ENCODE measurements at places on chromosomes 5 and 9. TPM values are rescaled to one million over a fixed set of nuclear protein-coding genes. Genes with fewer than 3 reads are reported as not detected.

TRIO gene
- 35.1 TPM for polyA plus RNA-seq

CD14 gene
- polyA plus RNA-seq, result 0.15 TPM

LIFR gene
- polyA plus RNA-seq, result 2.0 TPM

PDE6A gene
- polyA plus RNA-seq, result not detected

MAMDC2 gene
- polyA plus RNA-seq, result 6.4 TPM

LRRTM2 gene
- not detected for polyA plus RNA-seq

OGN gene
- polyA plus RNA-seq, result not detected

OBP2B gene
- not detected for polyA plus RNA-seq

RAB24 gene
- 40.4 TPM for polyA plus RNA-seq

DNA sequence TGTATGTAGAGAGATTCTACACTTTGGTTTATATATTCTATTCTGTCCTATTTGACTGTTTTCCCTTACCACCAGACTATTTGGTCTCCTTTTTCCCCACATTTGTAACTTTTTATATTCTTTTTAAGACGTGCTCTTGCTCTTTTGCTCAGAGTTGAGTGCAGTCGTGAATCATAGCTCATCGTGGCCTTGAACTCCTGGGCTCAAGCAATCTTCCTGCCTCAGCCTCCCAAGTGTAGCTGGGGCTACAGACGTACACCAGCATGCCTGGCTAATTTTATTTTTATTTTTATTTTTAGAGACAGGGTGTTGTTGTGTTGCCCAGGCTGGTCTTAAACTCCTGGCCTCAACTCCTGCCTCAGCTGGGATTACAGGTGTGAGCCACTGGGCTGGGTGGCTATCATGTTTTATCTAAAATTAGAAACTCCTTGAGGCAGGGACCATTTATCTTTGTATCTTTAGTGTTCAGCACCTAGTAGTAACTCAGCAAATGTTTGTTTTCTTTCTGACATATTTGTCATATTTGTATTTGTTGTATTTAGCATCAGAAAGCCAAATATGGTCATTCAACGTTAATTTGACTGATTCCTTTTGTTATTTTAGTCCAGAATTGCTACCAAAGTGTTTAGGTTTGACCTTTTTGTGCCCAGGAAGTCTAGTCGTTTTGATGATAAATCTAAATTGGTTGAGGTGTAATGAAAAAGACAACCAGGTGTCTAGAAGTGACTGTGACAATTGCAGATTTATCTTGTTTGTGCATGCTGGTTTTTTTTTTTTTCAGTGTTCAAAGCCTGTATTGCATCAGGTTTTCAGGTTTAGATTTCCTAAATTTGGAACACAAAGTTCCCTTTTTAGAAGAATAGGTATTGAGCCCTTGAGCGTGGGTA is 44.3 kb downstream of the ERBIN start:
- H3K27me3 ChIP-seq, result no peaks in the 10 kb centered on the region
- no peak for DNase-seq
- no peak overlapping the region for H3K27ac ChIP-seq
- H3K4me3 ChIP-seq, result no peak overlapping the region
- H3K36me3 ChIP-seq, result no peaks in the 10 kb centered on the region

- H3K4me3 ChIP-seq, result no peak overlapping the region
- DNase-seq, result no peak
- H3K27me3 ChIP-seq, result no peaks in the 10 kb centered on the region
These were observed 386.1 kb downstream of the ACTL7B start for GRCh38 chr9:108469654-108470053.

DNA sequence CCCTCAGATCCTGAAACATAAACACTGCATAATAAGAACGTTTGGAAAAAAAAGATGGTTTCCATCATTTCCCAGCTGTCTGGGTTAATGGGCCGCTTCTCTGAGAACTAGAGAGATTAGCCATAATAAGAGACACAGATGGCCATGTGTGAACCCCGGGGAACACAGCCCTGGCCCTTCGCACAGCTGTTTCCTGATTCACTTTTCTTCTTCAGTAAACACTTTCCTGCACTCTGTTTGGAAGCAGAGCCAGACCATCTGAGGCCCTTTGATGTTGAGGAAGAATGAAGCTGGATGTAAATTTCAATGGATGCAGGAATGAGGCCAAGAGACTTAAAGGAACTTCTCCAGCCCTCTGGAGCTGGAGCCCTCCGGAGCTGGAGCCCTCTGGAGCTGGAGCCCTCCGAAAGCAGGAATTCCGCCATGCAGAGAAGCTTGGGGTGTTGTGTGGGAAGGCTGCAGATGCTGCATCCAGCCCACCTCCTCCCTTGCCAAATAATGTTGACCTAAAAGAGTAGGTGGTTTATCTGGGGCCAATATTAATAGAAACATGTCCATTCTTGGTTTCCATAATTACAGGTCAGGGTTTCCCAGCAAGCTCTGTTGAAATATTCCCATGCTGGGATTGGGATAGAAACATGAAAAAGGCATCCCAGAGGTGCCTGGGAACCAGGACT is 218.9 kb downstream of the NXNL2 start:
- no peak overlapping the region for H3K27ac ChIP-seq
- H3K36me3 ChIP-seq, result no peaks in the 10 kb centered on the region
- DNase-seq, result no peak
- no peak overlapping the region for H3K4me3 ChIP-seq

DNA sequence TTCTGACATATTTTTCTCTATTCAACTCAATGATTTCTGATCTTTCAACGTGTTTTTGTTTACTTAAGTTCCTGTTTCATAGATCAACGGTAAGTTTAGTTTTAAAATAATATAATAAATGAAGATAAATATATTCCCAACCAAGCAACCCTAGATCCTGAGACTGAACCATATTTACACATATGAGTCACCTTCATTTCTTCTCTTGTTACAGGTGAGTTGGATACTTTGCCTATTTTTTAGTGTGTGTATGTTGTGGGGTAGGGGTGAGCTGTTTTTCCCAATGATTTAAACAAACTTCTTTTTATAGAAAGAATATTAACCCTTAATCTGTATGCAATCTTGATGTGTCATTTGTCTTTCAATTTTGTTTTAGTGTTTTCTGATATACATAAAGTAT is 186.9 kb downstream of the MCTP1 start:
- no peak overlapping the region for H3K4me3 ChIP-seq
- no peaks in the 10 kb centered on the region for H3K4me1 ChIP-seq
- H3K36me3 ChIP-seq, result no peaks in the 10 kb centered on the region
- H3K27me3 ChIP-seq, result no peaks in the 10 kb centered on the region

- H3K4me3 ChIP-seq, result no peak overlapping the region
- H3K36me3 ChIP-seq, result no peaks in the 10 kb centered on the region
- H3K27ac ChIP-seq, result no peak overlapping the region
- H3K4me1 ChIP-seq, result no peaks in the 10 kb centered on the region
These were observed 256.7 kb downstream of the IRX1 start for GRCh38 chr5:3852161-3852916.

DNA sequence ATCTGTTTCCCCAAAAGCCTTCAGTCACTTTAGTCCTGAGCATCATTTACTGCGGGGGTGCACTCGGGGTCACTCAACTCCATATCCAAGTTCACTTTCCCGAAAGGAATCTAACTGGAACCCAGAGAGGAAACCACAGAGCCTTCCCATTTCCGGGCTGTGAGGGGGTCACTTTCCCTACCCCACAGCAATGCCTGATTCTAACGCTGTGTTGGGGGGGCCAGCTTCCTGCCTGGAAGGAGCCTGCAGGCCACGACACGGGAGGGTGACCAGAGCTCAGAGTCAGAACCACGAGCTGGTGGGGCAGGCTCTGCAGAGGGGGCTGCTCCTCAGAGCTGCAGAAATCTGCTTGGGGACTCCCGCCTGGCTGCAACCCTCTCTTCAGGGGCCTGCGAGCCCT is 20.3 kb downstream of the BRD9 start:
- DNase-seq, result no peak
- H3K4me1 ChIP-seq, result no peaks in the 10 kb centered on the region
- H3K4me3 ChIP-seq, result no peak overlapping the region

GRCh38 chr5:53239301-53239990 is 129.9 kb upstream of the MOCS2 start:
- DNase-seq, result no peak
- no peaks in the 10 kb centered on the region for H3K36me3 ChIP-seq
- H3K4me3 ChIP-seq, result no peak overlapping the region
- no peak overlapping the region for H3K27ac ChIP-seq
- no peaks in the 10 kb centered on the region for H3K27me3 ChIP-seq

DNA sequence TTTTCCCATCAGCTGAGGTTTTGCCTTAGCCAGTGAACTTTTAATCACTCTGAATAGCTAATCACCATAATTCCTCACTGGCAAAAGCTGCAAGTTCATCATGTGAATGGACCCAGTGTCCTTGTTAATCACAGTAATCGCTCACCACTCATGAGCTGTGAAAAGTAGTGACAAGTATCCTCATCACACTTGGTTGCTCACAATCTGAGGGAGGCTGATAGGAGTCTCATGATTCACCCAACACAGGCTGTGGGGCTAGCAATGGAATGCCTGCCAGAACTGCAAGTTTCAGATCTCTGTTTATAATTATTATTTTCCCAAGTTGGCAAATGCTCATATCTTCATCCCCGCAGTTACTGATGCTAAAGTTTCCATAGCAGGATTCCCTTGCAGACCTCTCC is 467.2 kb downstream of the KIF4B start:
- no peaks in the 10 kb centered on the region for H3K36me3 ChIP-seq
- no peak overlapping the region for H3K4me3 ChIP-seq
- no peak overlapping the region for H3K27ac ChIP-seq
- no peaks in the 10 kb centered on the region for H3K4me1 ChIP-seq
- no peaks in the 10 kb centered on the region for H3K27me3 ChIP-seq

- H3K27me3 ChIP-seq, result no peaks in the 10 kb centered on the region
- H3K36me3 ChIP-seq, result no peaks in the 10 kb centered on the region
- no peak for DNase-seq
- no peak overlapping the region for H3K4me3 ChIP-seq
- peaks cover 23% of the 10 kb centered on the region for H3K4me1 ChIP-seq
- H3K27ac ChIP-seq, result 0 out of 2 replicates have a peak overlapping the region, but pooled peaks have one; percentile 31
These were observed 17.6 kb downstream of the PDGFRB start for GRCh38 chr5:150137997-150138396.

- H3K4me3 ChIP-seq, result peak overlapping the region; percentile 33
- peaks cover 81% of the 10 kb centered on the region for H3K27me3 ChIP-seq
- DNase-seq, result no peak
- no peak overlapping the region for H3K27ac ChIP-seq
These were observed 4.9 kb upstream of the FOXE1 start for GRCh38 chr9:97848215-97848479.

GRCh38 chr5:122154910-122155309 is 25.6 kb downstream of the ZNF474 start:
- H3K4me1 ChIP-seq, result no peaks in the 10 kb centered on the region
- DNase-seq, result no peak
- no peaks in the 10 kb centered on the region for H3K27me3 ChIP-seq
- no peaks in the 10 kb centered on the region for H3K36me3 ChIP-seq

DNA sequence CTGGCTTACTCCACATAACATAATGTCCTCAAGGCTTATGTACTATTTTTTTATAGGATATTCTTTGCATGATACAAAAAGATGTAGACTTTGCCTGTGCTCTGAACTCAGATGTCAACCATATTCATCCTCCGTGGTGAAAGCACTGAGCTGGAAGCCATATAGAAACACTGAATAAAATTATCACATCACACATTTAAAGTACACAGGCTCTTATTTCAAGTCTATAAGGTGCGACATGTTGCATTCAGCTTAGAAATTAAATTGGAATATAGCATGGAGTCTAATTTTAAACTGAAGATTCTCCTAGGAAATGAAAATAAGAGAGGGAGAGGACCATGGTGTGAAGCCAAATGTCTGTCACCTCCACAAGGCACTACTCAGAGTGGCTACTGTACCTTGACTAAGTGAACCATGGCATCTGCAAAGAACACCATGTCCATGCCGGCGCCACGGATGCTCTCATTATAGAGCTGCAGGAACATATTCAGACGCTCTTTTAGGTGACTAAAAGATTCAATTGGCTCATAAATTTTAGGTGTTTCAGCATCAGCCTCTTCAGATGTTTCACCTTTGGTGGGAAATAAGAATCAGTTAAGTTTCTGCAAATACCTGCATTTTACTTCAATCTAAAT is 158.6 kb downstream of the DNAH5 start:
- H3K4me3 ChIP-seq, result no peak overlapping the region
- H3K27ac ChIP-seq, result no peak overlapping the region

DNA sequence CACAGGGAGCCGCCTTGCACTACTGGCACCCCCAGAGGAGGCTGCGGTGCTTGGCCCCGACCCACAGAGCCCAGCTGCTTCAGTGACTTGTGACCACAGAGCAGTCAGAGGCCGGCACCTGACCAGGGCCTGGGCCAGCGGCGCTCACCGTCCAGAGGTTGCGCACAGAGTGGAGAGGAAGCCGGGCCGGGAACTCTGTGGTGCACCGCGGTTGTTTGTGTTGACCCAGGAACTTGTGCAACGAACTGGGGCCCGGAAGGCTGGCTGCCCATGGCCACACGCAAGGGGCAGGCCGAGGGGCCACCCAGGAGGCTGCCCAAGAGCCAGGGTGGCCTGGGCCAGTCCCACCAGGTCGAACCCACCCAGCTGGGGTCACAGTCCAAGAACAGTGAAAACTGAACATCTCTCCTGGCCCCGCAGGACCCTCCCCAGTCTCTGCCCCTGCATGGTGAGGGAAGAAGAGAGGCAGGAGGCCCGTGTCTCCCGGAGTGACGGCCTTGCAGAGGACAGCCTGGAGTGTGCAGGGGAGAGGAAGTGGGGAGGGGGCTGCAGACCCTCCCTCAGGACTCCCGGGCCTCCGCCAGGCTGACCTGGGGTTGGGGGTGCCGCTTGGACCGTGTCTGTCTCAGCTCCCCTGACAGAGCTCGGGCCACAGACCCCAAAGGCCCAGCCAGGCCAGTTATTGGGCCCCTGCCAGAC is 42.8 kb upstream of the EGFL7 start:
- H3K4me1 ChIP-seq, result peaks cover 2% of the 10 kb centered on the region
- no peak overlapping the region for H3K4me3 ChIP-seq
- no peak overlapping the region for H3K27ac ChIP-seq

- DNase-seq, result no peak
- H3K27ac ChIP-seq, result no peak overlapping the region
- peaks cover 70% of the 10 kb centered on the region for H3K36me3 ChIP-seq
- H3K27me3 ChIP-seq, result no peaks in the 10 kb centered on the region
- H3K4me3 ChIP-seq, result peak overlapping the region; percentile 88
These were observed 2.9 kb downstream of the RPL12 start for GRCh38 chr9:127448112-127448805.

GRCh38 chr5:123391009-123391408 is 32.2 kb downstream of the CEP120 start:
- H3K27ac ChIP-seq, result no peak overlapping the region
- H3K36me3 ChIP-seq, result no peaks in the 10 kb centered on the region
- DNase-seq, result no peak
- H3K4me1 ChIP-seq, result no peaks in the 10 kb centered on the region
- H3K27me3 ChIP-seq, result no peaks in the 10 kb centered on the region

- H3K4me1 ChIP-seq, result peaks cover 28% of the 10 kb centered on the region
- DNase-seq, result no peak
- H3K27ac ChIP-seq, result no peak overlapping the region
- H3K4me3 ChIP-seq, result peak overlapping the region; percentile 26
- no peaks in the 10 kb centered on the region for H3K36me3 ChIP-seq
These were observed 12.5 kb upstream of the LHX2 start for GRCh38 chr9:123998970-123999621.

GRCh38 chr9:105978336-105978735 is 284.0 kb downstream of the TMEM38B start:
- no peak overlapping the region for H3K27ac ChIP-seq
- peaks cover 4% of the 10 kb centered on the region for H3K27me3 ChIP-seq
- no peaks in the 10 kb centered on the region for H3K4me1 ChIP-seq

GRCh38 chr5:54146916-54147315 is 163.5 kb downstream of the ARL15 start:
- no peak for DNase-seq
- no peaks in the 10 kb centered on the region for H3K36me3 ChIP-seq
- H3K27ac ChIP-seq, result no peak overlapping the region
- H3K4me1 ChIP-seq, result no peaks in the 10 kb centered on the region
- no peaks in the 10 kb centered on the region for H3K27me3 ChIP-seq

Data from H1 (cell line).